ENCODE measurements at places on chromosomes 12 and 14. TPM values are rescaled to one million over a fixed set of nuclear protein-coding genes. Genes with fewer than 3 reads are reported as not detected.

DNA sequence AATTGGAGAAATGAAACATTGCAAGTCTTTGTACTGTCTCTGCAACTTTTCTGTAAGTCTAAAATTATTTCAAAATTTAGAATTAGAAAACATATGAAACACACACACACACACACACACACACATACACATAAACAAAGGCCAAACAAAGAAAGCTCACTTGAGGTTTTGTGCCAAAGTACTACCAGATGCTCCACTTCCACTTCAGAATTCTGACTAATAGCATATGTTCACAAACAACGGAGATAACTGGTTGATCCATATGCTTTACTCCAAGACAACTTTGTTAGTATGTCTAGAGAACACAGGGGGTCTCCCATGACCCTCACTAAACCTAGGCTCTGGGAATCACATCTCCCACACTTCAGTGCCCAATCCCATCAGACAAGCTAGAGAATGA, 133.8 kb upstream of the CLEC14A start:
- DNase-seq, result no peak

DNA sequence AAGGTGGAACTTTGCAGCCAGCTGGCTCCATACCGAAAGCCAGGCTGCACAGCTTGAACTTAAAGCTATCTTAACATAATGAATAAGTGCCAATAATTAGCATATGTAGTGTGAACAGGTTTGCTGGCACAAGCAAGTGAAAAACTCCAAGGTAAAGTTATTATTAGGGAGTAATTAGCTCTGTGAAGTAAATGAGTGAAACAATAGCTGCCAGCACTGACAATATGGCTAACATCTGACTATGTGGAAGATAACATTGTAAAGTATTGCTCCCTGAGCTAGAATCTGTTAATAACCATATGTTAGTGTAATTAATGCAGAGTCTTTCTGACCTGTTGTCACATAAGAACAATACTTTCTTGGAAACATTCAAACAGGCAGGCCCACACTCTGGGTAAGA, 246.4 kb downstream of the SOX5 start:
- DNase-seq, result no peak

GRCh38 chr12:22380031-22380430, 45.5 kb upstream of the ST8SIA1 start:
- DNase-seq, result no peak

GRCh38 chr14:66238969-66239368, 247.2 kb upstream of the CCDC196 start:
- no peak for DNase-seq

- DNase-seq, result no peak
Measured at GRCh38 chr12:122040579-122041386, 19.1 kb downstream of the BCL7A start.

- DNase-seq, result no peak
Measured at GRCh38 chr12:65761301-65761700, 63.0 kb upstream of the HMGA2 start.

DNA sequence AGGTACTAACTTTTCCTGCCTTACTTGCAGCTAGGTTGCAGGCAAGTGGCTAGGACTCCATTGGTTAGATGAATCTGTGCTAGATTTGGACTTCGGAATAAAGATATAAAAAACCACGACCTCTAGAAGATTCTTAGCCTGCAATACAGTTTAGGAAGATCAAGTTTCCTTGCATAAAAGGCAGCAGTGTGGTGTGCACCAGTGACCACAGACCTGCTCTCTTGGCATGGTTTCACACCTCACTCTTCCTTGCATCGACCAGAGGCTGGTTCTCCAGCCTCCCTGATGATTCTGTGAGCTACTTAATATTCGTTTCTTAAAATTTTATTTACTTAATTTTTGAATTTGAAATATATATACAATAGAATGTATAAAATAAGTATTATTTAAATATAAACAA, 9.8 kb downstream of the KLHDC1 start:
- DNase-seq, result no peak

DNA sequence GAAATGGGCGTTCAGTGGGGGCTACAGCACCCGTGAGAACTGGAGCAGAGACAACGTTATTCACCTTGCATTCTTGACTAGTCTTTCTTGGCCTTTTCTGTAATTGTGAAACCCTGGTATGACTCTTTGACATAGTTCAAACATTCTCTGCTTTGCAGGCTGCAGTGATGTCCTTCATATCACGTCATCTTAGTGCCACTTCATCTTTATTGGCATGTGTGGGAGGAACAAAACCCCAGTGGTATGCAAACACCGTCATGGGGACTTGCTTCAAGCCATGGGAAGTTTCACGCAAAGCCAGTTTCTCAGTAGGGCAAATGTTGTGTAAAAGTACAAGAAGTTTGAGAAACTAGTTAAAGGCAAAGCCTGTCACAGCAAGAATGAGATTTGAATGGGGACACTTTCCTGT, 20.2 kb upstream of the DUSP16 start:
- DNase-seq, result no peak

DNA sequence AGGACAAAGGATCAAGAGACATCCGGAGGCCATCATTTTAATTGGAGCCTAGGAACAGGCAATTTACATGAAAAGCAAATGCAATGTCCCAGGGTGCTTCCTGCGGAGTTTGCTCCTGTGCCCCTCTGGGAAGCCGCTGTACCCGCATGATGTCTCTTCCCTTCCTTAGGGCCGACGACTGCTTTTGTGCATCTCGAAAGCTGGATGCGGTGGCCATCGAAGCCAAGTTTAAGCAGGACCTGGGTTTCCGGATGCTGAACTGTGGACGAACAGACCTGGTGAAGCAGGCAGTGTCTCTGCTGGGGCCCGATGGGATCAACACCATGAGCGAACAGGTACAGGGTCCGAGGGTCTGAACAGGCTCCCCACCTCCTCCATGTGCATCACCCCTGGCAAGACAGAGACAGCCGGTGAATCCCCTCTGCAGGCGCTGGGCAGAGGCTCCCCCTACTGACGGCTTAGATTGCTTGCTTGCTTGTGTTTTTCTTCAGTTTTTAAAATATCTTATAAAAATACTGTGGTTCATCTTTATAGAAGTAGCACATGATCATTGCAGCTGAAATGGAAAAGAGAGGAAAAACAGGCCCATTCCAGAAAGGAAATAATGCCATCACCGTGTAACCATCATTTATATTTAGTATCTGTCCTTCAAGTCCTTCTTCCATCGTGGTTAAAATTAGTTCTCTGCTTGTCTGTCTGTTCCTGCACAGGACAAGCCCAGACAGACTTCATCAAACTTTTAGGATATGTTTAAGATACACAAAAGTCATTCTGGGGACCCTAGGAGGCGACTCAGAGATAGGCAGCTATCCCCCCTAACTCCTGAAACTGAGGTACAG, 75.4 kb upstream of the PWP1 start:
- DNase-seq, result no peak

GRCh38 chr12:685388-685787, 22.1 kb upstream of the NINJ2 start:
- no peak for DNase-seq

DNA sequence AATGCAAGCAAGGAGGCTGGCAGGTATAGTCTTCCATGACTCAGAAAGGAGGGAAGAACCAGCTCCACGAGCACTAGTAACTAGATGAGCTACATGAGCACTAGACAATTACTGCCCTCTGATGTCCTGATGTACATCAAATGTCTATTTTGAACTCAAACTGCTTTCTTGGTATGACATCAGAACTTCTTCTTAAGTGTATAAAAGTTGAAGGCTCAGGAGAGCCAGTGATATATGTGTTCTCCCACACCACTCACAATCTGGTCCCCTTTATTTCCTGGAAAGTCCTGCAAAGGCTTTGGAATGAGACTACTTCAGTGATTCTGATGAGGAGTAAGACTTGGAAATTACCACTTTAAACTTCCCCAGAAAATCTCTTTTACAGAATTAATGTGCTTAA, 18.5 kb upstream of the DHRS7 start:
- DNase-seq, result no peak

- DNase-seq, result no peak
Measured at GRCh38 chr12:46516933-46517578, 144.5 kb upstream of the SLC38A2 start.

- no peak for DNase-seq
Measured at GRCh38 chr12:128823216-128823915, 392 bp downstream of the SLC15A4 start.

GRCh38 chr12:4830556-4831210, 79.0 kb upstream of the KCNA1 start:
- DNase-seq, result no peak

DNA sequence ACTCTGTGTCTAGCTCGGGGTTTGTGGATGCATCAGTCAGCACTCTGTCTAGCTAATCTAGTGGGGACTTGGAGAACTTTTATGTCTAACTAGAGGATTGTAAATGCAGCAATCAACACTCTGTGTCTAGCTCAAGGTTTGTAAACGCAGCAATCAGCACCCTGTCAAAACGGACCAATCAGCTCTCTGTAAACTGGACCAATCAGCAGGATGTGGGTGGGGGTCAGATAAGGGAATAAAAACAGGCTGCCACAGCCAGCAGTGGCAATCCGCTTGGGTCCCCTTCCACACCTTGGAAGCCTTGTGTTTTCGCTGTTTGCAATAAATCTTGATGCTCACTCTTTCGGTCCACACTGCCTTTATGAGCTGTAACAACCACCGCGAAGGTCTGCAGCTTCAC, 920.7 kb upstream of the FOXG1 start:
- no peak for DNase-seq

DNA sequence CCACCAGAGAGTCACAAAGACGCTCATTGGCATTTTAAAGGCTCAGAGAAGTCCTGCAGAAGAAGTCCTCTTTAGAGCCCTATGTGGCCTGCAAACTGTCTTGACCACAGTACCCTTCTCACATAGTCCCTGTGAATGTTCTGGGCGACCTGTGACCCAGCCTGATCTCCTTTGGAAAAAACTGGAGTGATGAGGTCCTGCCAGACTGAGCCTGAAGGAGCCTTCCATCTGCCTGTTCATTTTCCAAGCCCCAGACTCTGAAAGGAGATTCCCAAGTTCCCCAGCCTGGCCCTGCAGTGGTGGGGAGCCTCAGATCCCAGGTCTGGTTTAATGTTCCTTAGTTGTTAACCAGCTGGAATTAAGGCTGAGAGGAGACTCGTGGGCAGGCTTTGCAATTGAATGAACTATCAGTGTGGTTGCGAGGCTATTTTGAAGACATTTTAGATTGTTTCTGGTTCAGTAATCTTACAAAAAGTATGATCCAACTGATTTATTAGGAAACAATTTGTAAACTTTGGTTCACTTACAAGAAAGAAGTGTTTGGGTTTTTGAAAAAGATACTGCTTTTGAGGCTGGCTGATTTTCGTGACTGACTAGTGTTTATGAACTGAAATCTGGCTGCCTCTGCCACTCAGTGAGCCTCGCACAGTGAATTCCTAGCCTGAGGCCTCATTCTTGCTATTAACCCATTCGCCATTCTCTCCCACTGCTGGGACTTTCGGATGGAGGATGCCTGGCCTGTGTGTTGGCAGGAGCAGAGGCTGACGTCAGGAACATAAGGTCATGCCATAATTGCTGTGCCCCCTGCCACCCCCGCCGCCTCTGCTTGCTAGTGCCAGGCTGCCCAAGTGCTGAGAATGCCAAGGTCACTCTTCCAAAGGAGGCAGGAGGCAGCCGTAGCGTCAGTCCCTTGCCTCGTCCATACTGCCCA, 249.0 kb downstream of the CACNA1C start:
- DNase-seq, result peak; percentile 25

DNA sequence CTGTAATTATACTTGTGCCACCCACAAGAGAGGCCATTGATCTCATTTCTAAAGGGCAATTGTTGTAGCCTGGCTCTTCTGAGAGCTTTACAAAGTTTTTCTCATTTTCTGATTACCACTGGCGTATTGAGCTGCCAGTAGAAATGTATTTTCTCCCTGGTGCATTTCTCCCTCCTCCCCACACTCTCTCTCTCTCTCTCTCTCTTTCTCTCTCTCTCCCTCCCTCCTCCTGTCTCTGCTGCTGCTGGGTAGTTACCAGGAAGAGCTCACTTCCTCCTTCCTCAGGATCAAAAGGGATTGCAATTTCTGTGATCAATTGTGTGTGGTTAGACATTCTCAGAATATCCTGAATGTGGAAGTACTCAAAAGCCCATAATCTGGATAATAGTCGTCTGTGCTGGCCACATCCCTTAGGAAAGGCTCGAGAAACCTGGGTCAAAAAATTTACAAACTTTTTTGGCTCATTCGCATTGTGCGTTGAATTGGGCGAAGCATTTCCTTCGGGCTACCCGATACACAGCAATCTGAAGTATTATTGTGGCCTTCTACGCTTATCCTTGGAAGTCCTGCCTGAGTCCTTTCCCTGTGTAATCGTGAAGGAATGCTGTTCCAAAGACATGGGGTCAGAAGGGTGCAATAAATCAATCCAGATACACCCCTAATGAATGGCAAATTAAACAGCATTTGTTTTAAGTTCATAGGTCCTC, 254.8 kb downstream of the MSRB3 start:
- DNase-seq, result no peak

GRCh38 chr12:115433014-115433634, 749.1 kb upstream of the TBX3 start:
- DNase-seq, result no peak

Gene CLEC1B
- total RNA-seq, result not detected

Gene RBP5
- 2.2 TPM for total RNA-seq

Gene ACOT2
- total RNA-seq, result 56.6 TPM

Gene TMEM19
- total RNA-seq, result 17.6 TPM

Gene ABCD4
- total RNA-seq, result 67.4 TPM

Gene TROAP
- total RNA-seq, result 3.1 TPM

Gene AP4S1
- total RNA-seq, result 23.3 TPM

Data from tibial nerve (tissue), 4 donors.